ENCODE measurements at places on chromosomes 7 and 10.

DNA sequence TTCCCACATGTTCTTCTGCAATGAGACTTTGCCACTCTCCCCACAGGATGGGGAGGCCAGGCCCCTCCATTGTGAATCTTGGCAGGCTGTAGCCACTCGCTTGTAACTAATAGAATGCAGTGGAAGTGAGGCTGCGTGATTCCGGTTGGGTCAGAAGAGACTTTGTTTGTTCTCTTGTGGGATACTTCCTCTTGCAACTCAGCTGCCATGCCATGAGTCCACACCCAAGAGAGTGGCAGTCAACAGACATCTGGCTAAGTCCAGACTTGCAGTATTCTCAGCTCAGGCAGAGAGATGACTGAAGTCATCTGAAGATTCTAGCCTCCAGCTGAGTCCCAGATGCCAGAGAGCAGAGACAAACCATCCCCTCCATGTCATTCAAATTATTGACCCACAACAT, 153.4 kb upstream of the GDF10 start:
- DNase-seq, result no peak

DNA sequence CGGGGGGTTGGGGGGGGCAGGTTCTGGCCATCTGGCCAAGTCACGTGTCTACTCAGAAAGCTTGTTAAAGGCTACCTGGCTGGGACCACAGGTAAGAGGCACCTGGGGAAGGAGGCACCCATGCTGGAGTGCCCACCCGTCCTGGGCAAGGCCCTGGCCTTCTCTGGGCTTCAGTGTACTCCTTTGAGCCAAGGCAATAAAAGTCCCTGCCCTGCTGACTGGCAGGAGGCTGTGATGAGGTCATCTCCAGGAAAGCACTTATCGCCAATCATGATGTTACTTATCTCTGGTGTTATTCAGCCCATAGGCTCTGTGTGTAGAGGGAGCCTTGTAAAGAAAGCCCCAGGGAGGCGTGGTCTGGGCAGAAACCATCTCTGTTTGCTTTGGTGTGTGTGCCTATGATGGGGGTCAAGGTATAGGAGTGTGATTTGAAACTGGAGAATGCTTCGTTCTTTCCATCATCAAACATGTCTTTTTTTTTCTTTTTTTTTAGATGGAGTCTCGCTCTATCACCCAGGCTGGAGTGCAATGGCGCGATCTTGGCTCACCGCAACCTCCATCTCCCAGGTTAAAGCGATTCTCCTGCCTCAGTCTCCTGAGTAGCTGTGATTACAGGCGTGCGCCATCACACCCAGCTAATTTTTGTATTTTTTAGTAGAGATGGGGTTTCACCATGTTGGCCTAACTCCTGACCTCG, 2.5 kb upstream of the CLDN4 start:
- no peak for DNase-seq

- DNase-seq, result peak; percentile 38
Measured at GRCh38 chr7:89072081-89072480, 276.5 kb upstream of the TEX47 start.

DNA sequence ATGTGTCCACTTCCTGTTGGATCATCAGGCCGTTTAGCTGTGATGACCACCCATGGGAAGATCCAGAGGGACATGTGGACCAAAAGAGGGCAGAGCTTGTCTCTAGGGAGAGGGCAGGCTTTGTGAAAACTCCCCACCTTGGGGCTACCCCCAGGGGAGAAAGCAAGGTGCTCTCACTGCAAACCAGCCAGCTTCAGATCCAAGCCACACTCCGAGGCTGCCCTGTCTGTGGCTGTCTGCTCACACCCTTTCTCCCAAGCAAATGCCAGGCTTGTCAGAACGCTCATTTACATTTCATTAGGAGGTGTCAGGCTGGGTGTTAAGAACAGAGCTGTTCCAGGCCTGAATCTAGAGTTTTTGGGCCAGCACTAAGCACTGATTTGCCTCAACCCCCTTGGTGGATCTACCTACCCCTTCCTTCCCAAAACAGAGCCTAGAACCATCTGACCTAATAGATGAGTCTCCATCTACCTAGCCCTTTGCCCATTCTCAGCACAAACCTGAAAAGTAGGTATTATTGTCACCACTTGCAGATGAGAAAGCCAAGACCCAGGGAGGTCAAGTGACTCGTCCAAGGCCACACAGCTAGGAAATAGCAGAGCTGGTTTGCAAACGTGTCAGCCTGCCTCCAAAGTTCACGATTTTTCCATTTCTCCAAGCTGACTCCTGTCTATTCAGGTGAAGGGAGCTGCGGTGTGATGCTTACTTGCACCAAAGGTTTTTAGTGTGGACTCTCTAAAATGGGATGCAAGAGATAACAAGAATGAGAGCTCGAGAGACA, 130.9 kb downstream of the EMX2 start:
- no peak for DNase-seq

DNA sequence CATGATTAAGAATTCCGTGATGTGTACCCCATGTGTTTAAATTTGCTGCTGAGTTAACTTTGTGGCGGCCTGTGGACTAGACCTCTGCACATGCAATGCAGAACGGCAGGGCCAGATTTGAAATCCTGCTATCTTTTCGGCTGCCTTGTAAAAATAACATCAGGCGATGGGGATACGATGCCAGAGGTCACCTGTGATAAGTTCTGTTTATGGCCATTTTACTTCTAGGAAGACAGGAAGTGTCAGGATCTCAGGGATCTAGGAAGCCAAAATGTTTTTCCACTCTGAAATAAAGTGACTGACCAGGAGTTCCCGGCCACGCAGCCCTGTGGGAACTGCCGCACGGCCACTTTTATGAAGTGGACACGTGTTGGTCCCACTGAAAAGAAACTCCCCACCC, 77.5 kb downstream of the EGFR start:
- DNase-seq, result no peak

GRCh38 chr7:108503112-108504026, 22.6 kb downstream of the PNPLA8 start:
- DNase-seq, result no peak

GRCh38 chr7:135756191-135756590, 7.6 kb upstream of the FAM180A start:
- no peak for DNase-seq

- no peak for DNase-seq
Measured at GRCh38 chr7:157816086-157816485, 479.3 kb downstream of the DNAJB6 start.

DNA sequence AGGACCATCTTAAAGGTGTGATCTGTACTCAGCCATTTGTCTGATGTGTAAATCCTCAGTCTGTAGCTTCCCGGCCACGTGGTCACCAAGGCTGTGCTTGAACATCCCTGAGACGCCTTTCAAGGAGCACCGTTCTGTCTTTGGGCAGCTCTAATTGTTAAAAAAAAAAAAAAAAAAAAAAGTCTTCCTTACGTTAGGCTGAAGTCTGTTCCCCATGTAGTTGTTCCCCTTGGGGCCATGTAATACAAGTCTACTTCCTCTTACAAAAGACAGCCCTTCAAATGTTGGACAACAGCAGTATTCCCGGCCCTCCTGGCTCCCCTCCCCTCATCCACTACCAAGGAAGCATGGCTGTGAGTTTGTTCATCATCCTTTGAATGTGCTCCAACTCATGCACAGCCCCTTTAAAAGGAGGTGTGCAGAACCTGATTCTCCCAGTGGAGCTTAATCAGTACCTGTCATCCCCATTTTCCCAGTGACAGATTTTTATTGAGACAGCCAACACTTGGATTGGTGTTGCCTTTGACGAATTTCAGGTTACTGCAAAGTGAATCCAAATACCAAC, 392.2 kb upstream of the GALNT17 start:
- DNase-seq, result no peak

DNA sequence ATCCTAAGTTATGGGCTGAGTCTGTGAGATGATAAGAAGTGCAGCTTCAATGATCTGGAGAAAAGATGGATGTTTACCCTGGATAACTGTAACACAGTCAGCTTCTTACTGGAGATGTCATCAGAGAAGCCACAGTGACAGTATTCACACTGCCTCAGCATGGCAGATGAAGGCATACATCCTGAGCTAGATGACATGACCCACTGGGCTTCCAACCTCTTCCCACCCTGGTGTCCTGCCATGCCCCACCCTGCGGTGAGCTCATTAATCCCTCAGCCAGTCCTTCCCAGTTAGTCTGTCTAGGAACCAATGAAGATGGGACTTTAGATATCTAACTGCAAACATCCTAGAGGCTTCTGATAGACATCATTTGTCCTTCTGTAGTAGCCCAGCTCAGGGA, 213.8 kb downstream of the TAX1BP1 start:
- no peak for DNase-seq

- DNase-seq, result no peak
Measured at GRCh38 chr7:70919481-70920073, 212.4 kb upstream of the GALNT17 start.

DNA sequence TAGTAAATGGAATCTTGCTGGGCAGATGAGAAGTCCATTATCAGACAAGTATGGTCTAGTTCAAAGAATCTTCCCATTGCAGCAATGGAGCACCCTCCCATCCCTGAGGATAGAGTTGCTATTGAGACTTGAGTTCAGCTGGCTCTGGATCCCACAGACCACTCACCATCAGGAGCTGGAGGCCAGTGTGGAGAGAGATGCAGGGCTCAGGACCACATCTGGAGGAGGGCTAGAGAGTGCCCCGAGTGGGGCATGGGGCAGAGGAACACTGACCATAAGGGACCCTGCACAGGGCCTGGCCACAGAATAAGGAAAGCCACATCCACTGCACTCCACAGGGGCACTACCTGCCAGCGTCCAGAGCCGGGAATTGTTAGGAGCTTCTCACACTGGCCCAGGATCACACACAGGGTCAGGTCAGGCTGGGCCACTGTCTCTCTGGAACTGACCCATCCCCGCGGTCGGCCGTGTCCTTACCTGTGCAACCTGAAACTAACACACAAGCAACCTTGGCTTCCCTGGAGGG, 41.3 kb upstream of the TCERG1L start:
- no peak for DNase-seq

GRCh38 chr10:72176701-72177100, 39.1 kb upstream of the ANAPC16 start:
- no peak for DNase-seq

- DNase-seq, result no peak
Measured at GRCh38 chr7:11579141-11579540, 252.9 kb downstream of the THSD7A start.

DNA sequence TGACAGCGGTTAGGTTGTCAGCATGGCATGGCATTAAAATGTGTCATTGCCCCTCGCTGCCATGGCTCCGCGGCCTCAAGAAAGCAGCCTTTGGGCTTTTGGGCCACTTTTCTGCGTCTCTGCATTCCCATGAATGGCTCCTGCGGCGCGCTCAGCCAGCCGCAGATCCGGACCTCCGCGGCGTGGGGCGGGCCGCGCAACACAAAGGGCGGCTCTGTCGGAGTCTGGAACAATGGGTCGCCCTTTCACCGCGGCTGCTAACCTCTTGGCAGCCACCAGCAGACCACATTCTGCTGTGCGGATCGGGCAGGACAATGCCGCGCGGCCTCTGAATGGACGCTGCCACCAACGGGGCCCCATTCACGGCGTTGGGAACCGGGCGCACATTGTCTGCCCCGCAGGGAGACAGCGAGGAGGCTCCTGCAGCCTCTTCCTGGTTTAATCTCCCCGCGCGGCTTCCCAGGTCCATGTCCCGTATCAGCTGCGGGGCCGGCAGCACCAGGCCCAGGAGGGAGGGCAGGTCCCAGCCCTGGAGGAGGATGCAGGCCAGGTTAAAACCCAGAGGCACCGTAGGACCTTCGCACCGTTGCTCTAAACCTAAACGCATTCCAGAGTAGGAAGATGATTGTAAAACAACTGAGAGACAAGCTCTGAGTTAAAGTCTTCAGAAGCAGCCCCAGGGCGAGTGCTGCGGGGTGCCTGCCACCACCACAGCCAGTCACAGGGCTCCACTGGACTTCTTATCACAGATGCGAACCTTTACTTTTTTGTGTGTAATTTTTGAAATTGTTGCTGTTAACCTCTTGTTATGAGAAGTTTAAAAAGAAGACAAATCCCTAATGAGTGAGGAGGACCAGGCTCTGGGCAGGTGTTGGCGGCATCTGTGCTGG, 71.6 kb downstream of the NKX6-2 start:
- DNase-seq, result no peak

GRCh38 chr10:2968401-2969058, 98.8 kb upstream of the PFKP start:
- DNase-seq, result no peak

GRCh38 chr7:47786557-47787248, 161.6 kb downstream of the PKD1L1 start:
- DNase-seq, result no peak

- DNase-seq, result no peak
Measured at GRCh38 chr10:117597216-117597615, 54.7 kb downstream of the EMX2 start.

DNA sequence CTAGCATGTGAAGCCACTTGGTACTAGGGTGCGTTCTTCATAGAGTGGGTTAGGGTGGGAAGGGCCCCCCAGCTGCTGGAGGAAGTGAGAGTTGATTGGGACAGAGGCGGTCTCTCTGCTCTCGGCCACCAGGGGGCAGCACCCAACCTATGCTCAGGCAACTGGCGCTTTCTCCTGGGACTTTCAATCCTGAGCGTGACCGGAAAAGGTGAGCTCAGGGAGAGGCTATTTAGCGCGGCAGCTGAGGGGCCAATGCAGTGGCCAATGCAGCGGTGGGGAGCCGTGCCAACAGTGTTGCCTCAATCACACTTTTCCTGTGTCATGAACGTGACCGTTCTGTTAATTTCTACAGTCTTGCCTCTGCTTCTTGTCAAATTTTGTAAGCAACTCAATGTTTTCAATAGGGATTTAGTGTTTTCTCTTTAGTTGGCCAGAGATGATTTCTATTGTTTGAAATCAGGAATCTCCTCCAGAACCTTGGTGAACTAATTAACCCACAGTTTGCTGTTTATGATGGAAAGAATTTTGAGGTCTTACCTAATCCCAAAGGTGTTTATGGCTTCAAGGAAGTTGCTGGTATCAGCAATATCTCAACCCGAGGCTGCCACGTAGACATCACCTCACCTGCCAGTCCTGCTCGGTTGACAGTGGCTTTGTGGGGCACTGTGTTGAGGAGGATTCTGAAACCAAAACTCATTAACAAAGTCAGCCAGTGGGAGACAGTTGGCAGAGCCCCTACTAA, 67.9 kb upstream of the PDZD8 start:
- DNase-seq, result peak; percentile 59

DNA sequence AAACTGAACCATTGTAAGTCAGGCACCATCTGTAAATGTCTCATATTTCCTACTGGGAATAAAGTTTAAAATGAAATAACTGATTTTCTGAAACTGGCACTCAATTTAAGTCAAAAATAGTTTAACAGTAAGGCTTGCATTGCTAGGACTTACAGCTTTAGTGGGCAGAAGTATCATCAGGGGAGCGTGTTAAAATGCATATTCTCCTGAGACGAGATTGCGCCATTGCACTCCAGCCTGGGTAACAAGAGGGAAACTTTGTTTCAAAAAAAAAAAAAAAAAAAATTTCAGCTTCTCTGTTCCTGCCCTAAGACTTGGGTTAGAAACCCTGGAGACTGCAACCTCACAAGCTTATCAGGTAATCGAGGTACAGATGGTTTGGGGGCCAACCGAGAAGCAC, 65.4 kb downstream of the UBE3C start:
- DNase-seq, result no peak

GRCh38 chr10:91880310-91880709, 29.0 kb downstream of the FGFBP3 start:
- no peak for DNase-seq

All from Kasumi-1 (cell line).